ENCODE measurements at places on chromosomes 16 and 17. TPM values are rescaled to one million over a fixed set of nuclear protein-coding genes. Genes with fewer than 3 reads are reported as not detected.

GRCh38 chr16:24045641-24046040 lies 209.9 kb downstream of the PRKCB start:
- no peak for DNase-seq

GRCh38 chr16:10619271-10619849 lies 39.0 kb upstream of the EMP2 start:
- DNase-seq: no peak

The GALK1 gene
- 8.3 TPM for polyA plus RNA-seq

GRCh38 chr17:81712468-81713003 lies 452 bp downstream of the SLC25A10 start:
- no peak for DNase-seq

DNA sequence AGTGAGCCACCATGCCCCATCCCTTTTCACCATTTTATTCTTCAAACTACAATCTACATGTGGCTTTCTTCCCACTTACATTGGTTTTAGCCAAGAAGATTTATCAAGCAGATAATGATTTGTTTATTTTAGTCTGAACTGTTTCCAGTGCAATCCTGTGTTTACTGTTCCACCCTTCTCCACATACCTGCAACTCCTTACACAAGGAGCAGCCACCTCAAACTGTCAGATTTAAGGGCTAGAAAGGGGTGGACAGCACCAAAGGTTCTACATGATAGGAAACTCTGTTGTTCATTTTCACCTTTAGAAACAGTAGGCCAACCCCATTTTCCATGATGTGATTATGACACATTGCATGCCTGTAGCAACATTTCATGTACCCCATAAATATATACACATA lies 1.9 kb downstream of the RUNDC1 start:
- no peak for DNase-seq

DNA sequence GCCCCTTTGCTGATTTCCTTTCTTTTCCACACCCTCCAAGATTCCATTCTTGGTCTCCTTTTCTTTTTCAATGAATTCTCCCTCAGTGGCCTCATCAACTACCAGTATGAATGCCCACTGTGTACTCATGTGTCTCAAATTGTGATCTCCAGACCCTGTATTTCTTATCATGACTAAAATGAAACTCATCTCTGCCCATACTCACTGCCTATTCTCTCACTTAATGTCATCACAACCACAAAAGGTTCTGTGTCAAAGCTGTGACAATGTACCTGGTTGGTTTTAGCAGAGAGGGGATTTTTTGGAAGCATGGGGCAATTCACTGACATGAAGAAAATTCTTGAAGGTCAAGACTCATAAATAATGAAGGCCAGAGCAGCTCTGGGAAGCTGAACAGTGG lies 11.5 kb upstream of the TBX4 start:
- DNase-seq: no peak

GRCh38 chr16:27901956-27902355 lies 161.6 kb downstream of the GSG1L start:
- DNase-seq: no peak

- no peak for DNase-seq
Observed at GRCh38 chr16:87829988-87830672, 39.2 kb downstream of the SLC7A5 start.

The MT1A gene
- 1,331 TPM for polyA plus RNA-seq

- no peak for DNase-seq
Observed at GRCh38 chr16:87166934-87167333, 150.3 kb downstream of the C16orf95 start.

The PPP1R27 gene
- polyA plus RNA-seq: 296 TPM

The ALOX15B gene
- polyA plus RNA-seq: 0.09 TPM

- no peak for DNase-seq
Observed at GRCh38 chr16:66020046-66020445, 346.4 kb upstream of the CDH5 start.

The FADS6 gene
- polyA plus RNA-seq: 0.01 TPM

GRCh38 chr17:14950216-14950615 lies 314.9 kb downstream of the PMP22 start:
- DNase-seq: no peak

The CRYM gene
- 6.8 TPM for polyA plus RNA-seq

The ACE gene
- polyA plus RNA-seq: 1.9 TPM

GRCh38 chr16:52466994-52467393 lies 79.9 kb downstream of the TOX3 start:
- no peak for DNase-seq

The KRTAP2-3 gene
- polyA plus RNA-seq: not detected

DNA sequence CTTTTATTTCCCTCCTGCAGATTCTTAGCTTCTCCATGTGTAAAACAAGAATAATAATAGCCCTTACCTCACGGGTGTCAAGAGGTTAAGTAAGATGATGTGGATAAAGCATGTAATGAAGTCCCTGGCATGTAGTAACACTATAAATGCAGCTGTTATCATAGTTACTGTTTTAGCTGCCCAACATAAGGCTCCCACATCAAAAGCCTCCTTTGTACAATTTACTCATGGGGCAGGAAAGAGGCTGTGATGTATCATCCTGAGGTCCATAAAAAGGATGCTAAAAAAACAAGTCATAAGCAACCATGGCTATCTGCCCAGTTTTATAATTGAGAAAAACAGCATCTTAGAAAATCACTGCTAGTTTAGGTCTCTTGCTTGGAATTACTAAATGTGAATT lies 339.7 kb downstream of the CA10 start:
- DNase-seq: no peak

The HBM gene
- not detected for polyA plus RNA-seq

The SDR42E2 gene
- polyA plus RNA-seq: not detected

- DNase-seq: no peak
Observed at GRCh38 chr16:88487920-88488851, 35.1 kb downstream of the ZFPM1 start.

- no peak for DNase-seq
Observed at GRCh38 chr17:47172696-47173565, 16.2 kb downstream of the CDC27 start.

GRCh38 chr16:76837872-76838271 lies 353.1 kb upstream of the MON1B start:
- DNase-seq: no peak

- no peak for DNase-seq
Observed at GRCh38 chr16:4372578-4373355, 1.1 kb downstream of the VASN start.

- DNase-seq: no peak
Observed at GRCh38 chr16:1746693-1747195, 24.6 kb downstream of the NME3 start.

- DNase-seq: no peak
Observed at GRCh38 chr16:61763013-61763412, 273.2 kb downstream of the CDH8 start.

DNA sequence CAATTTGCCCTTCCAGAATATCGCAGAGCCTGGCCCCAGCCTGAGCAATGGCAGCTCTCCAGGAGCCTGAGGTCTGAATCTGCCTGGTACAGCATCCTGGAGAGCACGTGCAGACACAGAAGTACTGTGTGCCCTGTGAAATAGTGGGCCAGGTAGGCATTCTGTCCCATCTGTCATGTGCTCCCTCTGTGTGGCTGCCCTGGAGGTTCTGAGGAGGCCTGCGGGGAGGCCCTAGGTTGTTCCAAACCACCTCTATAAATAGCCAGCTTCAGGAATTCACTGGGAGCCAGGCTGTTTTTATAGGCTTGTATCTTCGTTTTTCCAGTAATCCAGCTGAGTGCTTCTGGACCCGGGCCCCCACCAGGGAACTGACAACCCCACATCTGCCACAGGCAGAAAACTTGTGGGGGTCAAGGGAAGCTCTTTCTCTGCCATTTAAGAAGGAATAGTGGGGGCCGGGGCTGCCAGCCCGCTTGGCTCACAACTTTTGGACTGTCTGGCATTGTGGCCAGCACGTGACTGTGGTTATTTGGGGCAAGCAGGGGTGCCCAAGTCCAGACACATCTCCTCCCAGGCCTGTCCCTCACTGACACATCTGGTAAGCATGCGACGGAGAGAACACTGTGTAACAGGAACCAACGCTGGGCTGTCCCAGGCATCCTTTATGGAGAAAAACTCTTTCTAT lies 356.3 kb upstream of the TNRC6C start:
- peak; percentile 92 for DNase-seq

DNA sequence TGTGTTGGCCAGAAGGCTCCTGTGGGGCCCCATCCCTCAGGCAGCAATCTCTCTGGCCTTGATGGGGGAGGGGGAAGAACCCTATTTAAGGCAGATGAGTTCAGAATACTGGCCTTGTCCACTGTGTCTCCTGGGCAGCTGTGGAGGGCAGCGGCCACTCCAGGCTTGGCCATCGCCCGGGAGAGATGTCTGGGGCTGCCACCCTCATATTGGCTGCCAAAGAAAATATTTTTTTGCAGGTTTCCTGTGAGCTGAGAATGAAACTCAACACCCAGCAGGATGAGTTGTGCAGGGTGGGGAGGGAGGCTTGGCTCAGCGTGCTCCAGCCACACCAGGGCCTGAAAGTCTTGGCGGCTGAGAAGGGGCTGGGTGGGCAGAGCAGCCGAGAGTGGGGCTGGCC lies 14.4 kb upstream of the TIMP2 start:
- DNase-seq: no peak

GRCh38 chr17:78268951-78269905 lies 37.8 kb downstream of the TMEM235 start:
- DNase-seq: no peak

DNA sequence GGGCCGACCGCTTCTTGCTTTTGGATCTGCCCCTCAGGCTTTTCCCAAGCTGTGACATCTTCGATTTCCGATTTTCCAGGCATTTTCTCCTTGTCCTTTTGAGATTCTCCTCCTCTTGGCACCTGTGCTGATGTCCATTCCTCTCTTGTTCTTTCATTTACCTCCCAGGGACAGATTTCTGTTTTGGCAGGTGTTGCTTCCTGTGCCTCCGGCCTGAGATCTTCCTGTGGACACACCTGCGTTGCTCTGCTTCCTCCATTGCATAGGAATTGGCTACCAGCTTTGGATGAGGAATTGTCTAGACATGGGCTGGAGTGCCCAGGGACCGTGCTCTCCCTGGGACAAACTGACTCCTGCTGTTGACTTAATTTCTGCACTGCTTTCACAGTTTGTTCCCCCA lies 15.1 kb downstream of the GPR179 start:
- DNase-seq: no peak

The CCL5 gene
- polyA plus RNA-seq: 0.38 TPM

The UBTF gene
- polyA plus RNA-seq: 36.0 TPM

The RNU2-1 gene
- polyA plus RNA-seq: not detected

GRCh38 chr17:32483451-32484019 lies 3.3 kb upstream of the CDK5R1 start:
- peak; percentile 89 for DNase-seq

GRCh38 chr16:35714665-35715064 lies 2255.3 kb downstream of the TP53TG3F start:
- DNase-seq: no peak

- no peak for DNase-seq
Observed at GRCh38 chr17:44235583-44235936, 16.1 kb upstream of the UBTF start.

The DNAI2 gene
- not detected for polyA plus RNA-seq

GRCh38 chr16:48295488-48296281 lies 48.3 kb upstream of the ABCC11 start:
- DNase-seq: no peak

Data from psoas muscle (tissue), 8 donors.